Panc1 (cell line): ENCODE measurements at places on chromosomes 11 and 22. TPM values are rescaled to one million over a fixed set of nuclear protein-coding genes. Genes with fewer than 3 reads are reported as not detected.
A peak's percentile ranks its signal among the peaks of the same experiment; 100 is the strongest.

DNA sequence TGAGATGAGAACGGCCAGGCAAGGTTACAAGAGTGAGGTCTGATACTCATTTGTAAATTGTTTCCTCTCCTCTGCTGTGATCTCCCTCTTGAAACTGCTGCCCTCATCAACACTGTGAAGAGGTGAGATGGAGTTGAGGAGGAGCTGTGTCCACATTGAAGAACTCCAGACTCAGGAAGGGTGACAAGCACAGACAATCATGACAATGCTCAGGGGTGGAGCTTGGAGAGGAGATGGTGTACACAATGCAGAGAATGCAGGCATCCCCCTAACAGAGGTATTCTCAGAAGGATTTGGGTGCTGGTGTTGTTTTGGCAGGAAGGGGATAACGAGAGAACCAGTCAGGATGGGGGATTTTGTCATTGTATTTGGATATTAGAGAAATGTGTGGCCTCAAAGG is 21.5 kb upstream of the MMP7 start:
- H3K4me3 ChIP-seq: peak overlapping the region; percentile 14
- no peaks in the 10 kb centered on the region for H3K36me3 ChIP-seq
- H3K4me1 ChIP-seq: peaks cover 37% of the 10 kb centered on the region
- no peaks in the 10 kb centered on the region for H3K27me3 ChIP-seq
- no peak for DNase-seq
- H3K27ac ChIP-seq: peak overlapping the region; percentile 83

FAM76B gene
- total RNA-seq: 31.2 TPM

DNA sequence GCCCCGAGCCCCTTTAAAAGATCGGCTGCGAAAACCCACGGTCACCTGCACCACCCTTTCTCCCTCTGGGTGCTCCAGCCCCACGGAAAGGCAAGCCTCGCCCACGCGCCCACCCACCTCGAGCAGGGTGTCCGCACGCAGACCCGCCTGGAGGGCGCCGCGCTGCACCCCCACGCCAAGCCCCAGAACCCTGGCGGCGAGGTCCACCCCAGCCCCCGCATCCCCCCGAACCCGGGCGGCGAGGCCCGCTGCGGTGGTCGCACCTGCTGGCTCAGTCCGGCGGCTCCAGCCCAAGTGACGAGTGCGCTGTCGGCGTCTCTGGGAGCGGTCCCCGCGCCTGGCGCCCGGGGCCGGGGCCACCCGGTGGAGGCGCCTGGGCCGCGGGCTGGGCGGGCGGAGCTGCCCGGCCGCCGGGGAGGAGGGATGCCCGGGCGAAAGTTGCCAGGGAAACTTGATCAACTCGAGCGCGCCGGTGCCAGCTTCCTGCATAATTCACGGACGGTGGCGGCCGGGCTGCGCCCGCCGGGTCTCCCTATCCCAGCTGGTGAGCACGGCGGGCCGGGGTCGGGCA is 1.1 kb downstream of the SHANK2 start:
- DNase-seq: no peak
- H3K4me1 ChIP-seq: peaks cover 7% of the 10 kb centered on the region
- H3K27ac ChIP-seq: no peak overlapping the region
- H3K4me3 ChIP-seq: peak overlapping the region; percentile 35
- no peaks in the 10 kb centered on the region; the same call in 1 of the 2 replicates for H3K36me3 ChIP-seq

DNA sequence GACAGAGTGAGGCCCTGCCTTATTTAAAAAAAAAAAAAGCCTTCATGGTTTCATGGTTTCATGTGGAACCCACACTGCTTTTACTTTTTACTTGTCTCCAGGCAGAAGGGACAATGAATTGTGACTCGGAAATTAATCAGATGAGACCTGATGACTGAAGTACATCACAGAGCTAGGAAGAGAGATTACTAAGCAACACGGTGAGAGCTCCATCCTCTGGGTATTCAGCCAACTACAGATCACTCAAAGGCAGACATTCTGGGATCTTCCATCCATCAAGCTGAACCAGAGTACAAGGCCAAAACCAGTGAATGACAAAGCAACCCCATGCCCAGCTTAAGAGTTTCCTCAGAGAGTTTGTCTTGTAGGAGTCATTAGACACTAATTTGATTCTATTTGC is 433.2 kb downstream of the SOX6 start:
- no peaks in the 10 kb centered on the region for H3K36me3 ChIP-seq
- no peak overlapping the region for H3K27ac ChIP-seq
- no peak overlapping the region for H3K4me3 ChIP-seq
- no peaks in the 10 kb centered on the region for H3K27me3 ChIP-seq
- no peaks in the 10 kb centered on the region for H3K4me1 ChIP-seq
- DNase-seq: no peak

DNA sequence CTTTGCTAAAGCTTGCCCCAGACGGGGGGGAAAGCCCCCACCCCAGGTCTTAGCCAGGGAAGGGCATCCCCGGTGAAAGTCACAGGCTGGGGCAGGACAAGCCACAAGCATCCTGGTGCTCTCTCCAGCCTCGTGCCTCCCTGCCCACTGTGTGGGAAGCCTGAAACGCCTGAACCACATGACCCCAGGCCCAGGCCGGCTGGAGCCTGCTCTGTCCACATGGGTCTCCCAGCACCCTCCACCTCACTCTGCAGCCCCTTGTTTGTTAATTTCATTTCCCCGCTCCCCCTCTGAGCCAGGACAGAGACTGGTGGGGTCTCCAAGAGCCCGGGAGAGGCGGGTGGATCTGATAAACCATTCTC is 58.3 kb upstream of the TCF20 start:
- no peak overlapping the region for H3K4me3 ChIP-seq
- peaks cover 2% of the 10 kb centered on the region; the same call in 1 of the 2 replicates for H3K4me1 ChIP-seq
- DNase-seq: no peak

GRAP2 gene
- 0.54 TPM for total RNA-seq

MS4A6E gene
- total RNA-seq: not detected

- no peak for DNase-seq
- no peaks in the 10 kb centered on the region; the same call in 1 of the 2 replicates for H3K4me1 ChIP-seq
- H3K27me3 ChIP-seq: no peaks in the 10 kb centered on the region
These were observed 281.2 kb downstream of the CADM1 start for GRCh38 chr11:115222863-115223530.

LGR4 gene
- 61.8 TPM for total RNA-seq

APOBEC3G gene
- total RNA-seq: 4.8 TPM

SCUBE1 gene
- total RNA-seq: not detected

GLYATL2 gene
- total RNA-seq: not detected

GRCh38 chr11:110128161-110128560 is 35.0 kb downstream of the ZC3H12C start:
- no peak for DNase-seq
- H3K27ac ChIP-seq: 0 out of 2 replicates have a peak overlapping the region, but pooled peaks have one; percentile 1
- H3K27me3 ChIP-seq: no peaks in the 10 kb centered on the region
- peaks cover 8% of the 10 kb centered on the region for H3K4me1 ChIP-seq
- no peak overlapping the region for H3K4me3 ChIP-seq

- H3K27me3 ChIP-seq: no peaks in the 10 kb centered on the region
- no peak for DNase-seq
- no peaks in the 10 kb centered on the region for H3K4me1 ChIP-seq
- no peak within 1 kb of the TSS for H3K4me3 ChIP-seq
These were observed at the start of gene SLC7A4 for GRCh38 chr22:21032037-21032867. Gene SLC7A4, minus strand, starts transcription at chr22:21032561. Its CDS starts 749 bp downstream, at chr22:21031812.

GRCh38 chr11:134643115-134644012 is 231.3 kb upstream of the B3GAT1 start:
- no peaks in the 10 kb centered on the region for H3K4me1 ChIP-seq
- H3K4me3 ChIP-seq: no peak overlapping the region
- H3K27ac ChIP-seq: no peak overlapping the region
- no peaks in the 10 kb centered on the region for H3K36me3 ChIP-seq
- no peak for DNase-seq

DNA sequence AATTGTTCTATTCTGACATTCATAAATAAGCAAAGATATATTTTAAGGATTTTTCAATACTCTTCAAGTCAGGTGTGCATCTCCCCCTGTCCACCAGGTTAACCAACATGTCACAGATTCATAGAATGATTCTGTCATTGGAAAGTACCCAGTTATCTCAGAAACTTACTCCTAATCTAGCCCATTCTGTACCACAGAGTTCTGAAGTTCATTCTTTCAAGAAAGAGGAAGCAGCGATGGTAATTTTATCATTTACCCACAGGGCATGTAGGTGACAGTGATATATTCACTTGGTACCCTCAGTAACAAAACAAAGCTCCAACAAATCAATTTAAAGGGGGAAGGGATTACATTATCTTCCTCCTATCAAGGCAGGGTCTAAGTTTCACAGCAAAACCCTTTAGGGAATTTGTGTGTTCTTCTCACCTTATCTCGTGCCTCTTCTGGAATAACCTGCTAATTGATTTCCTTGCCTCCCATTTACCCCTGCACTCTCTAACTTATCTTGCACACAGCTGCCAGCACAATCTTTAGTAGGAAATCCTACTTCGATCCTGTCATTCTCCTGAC is 19.0 kb upstream of the MPPED2 start:
- no peaks in the 10 kb centered on the region for H3K4me1 ChIP-seq
- H3K4me3 ChIP-seq: no peak overlapping the region
- H3K27ac ChIP-seq: no peak overlapping the region
- DNase-seq: no peak
